ENCODE measurements at places on chromosomes 3 and 15. TPM values are rescaled to one million over a fixed set of nuclear protein-coding genes. Genes with fewer than 3 reads are reported as not detected.
A peak's percentile ranks its signal among the peaks of the same experiment; 100 is the strongest.

The OSBPL10 gene
- total RNA-seq, result 34.6 TPM

The DNAH1 gene
- total RNA-seq, result 2.2 TPM

The HCLS1 gene
- total RNA-seq, result 3.7 TPM

The CKMT1B gene
- 8.7 TPM for total RNA-seq

The TPRG1 gene
- total RNA-seq, result 1.2 TPM

The PIF1 gene
- 43.5 TPM for total RNA-seq

The MESP1 gene
- 32.9 TPM for total RNA-seq

The ZPLD1 gene
- not detected for total RNA-seq

- DNase-seq, result peak; percentile 89
Measured at GRCh38 chr3:71425491-71426071, 157.9 kb downstream of the FOXP1 start.

DNA sequence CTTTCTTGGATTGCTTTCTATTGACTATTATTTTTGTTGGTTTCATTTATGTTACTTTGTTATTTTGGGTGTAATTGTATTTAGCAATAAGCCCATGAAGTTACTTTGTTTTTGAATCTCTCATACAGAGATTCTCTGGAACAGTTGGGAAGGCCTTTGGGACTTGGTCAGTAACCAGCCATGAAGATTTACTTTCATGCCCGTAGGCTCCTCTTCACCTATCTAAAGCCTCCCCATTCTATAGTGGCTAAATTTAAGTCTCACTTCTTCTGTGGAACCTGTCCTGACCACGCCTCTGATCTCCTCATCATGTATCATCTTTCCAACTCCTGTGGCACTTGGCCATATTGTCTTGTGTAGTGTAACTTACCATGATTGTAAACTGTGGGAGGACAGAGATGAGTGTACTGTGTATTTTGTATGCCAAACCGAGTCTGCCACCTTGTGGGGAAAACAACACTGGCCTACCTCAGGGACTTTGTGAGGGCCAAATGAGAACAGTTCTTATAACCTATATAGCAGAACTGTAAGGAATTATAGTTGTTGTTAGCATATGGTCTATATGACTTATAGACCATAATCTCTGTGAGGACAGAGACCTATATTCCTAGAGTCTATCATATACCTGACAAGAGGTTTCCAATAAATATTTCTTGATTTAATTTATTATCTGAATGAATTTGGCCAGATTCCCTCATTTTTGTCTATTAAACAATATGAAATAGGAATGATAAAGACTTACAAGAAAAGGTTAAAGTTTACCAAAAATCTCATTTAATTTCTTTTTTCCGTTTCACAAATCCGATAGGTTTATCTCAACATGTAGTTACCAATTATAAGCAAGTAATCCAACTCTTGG, 75.0 kb downstream of the STARD9 start:
- peak; percentile 98 for DNase-seq

GRCh38 chr15:84962955-84963354, 18.7 kb upstream of the PDE8A start:
- peak; percentile 63 for DNase-seq

DNA sequence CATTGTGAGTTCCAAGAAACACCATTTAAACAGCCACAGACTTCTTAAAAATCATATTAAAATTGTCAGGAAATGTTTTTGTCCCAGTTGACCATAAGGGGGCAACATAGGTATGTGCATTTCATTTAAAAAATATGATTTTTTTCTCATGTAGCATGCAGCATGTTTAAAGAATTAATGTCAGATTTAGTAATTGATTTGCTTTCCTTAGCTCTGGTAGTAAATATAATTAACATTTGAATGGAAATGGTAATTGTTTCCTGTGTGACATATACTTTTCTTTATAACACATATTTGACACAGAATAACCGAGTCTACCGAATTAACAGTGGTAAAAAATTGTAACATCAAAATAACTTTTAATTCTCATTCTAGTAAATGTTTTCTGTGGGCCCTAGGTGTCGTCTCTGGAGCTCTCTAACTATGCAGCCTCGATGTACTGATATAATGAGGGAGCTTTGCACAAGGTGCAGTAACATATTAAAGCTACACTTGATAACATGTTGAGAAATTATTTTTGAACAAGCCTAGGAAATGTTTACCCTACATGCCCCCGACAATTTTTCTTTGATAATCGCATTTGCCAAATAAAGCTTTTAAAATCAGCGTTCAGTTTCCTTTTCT, 34.9 kb downstream of the NXPE3 start:
- peak; percentile 74 for DNase-seq

DNA sequence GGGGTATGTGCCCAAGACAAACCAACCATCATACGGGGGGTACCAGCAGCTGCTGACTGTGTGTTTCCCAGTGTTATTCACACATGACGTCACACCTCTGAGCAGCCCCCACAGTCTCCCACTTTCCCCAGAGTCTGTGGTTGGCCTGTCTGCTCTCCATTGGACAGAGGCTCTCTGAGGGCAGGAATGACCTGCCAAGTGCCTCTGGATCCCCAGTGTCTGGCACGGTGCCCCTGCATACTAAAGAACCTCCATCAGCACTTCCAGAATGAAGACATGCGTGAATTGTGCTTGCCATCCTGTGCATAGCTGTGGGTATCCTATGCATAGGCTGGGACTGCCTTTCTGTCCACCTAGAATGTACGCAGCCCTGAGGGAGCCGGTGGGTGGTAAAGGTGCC, 3.5 kb upstream of the CCDC9B start:
- DNase-seq, result no peak

All from PC-3 (cell line).